ENCODE measurements at places on chromosomes 2 and 18. TPM values are rescaled to one million over a fixed set of nuclear protein-coding genes. Genes with fewer than 3 reads are reported as not detected.
A peak's percentile ranks its signal among the peaks of the same experiment; 100 is the strongest.

IL1R1 gene
- 17.5 TPM for total RNA-seq

OSBPL6 gene
- 3.9 TPM for total RNA-seq

ANKRD53 gene
- total RNA-seq = 0.45 TPM

C2orf72 gene
- total RNA-seq = 6.4 TPM

GNAL gene
- 0.72 TPM for total RNA-seq

MFSD2B gene
- total RNA-seq = not detected

ASB18 gene
- total RNA-seq = not detected

TBR1 gene
- total RNA-seq = not detected

DNA sequence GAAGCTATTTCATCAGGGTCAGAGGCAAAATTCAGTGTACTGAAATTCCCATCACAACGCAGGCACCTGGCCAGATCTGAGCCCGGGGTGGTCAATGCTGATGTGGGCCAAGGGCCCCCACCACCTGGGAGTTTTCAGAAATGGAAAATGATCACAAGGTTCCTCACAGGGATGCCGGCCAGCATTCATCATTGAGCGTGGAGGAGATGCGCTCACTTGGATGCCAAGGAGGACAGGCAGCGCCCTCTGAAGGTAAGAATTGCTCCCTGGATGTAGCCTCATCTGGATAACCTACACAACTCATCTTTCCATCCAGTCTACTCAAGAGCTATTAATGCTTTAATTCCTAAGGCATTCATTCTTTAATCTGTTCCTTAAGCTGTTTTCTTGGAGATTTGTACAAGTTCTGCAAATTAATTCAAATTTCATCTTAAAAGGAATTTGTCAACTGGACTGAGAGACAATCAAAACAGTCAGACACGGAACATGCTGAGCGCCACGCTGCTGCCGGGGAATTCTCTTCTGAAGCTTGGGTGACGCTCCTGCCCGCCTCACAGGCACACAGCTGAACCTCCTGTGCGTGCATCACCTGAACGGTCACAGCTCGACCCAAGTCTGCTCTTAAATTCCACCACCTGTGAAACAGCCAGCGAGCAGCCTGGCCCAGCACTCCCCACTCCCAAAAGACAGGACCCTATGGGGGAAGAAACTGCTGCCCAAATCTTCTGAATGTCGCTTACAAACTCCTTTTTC is 206.7 kb downstream of the HDAC4 start:
- no peaks in the 10 kb centered on the region for H3K4me1 ChIP-seq
- no peak overlapping the region for H3K4me3 ChIP-seq
- peaks cover 47% of the 10 kb centered on the region for H3K36me3 ChIP-seq
- no peak overlapping the region for H3K27ac ChIP-seq

- DNase-seq = no peak
- H3K4me1 ChIP-seq = no peaks in the 10 kb centered on the region
- H3K36me3 ChIP-seq = no peaks in the 10 kb centered on the region
- H3K27me3 ChIP-seq = no peaks in the 10 kb centered on the region
Observed at GRCh38 chr2:191656391-191656790, 21.5 kb upstream of the NABP1 start.

DNA sequence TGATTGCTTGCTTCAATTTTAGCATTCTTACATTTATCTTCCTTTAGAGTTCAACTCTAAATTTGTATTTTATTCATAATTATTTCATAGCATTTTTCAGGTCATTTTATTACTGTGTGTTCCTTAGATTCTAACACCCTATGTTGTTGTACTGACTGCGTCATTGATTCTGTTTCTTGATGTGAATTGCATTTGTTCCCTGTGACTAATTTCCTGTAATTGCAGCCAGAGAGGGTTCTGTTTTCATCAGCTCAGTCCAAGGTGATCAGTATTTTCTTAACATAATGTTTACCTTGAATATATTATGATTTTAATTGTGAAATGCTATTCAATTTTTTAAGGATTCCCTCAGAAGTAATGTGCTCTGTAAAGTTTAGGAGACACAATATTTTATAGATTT is 970.2 kb upstream of the PIK3C3 start:
- no peak for DNase-seq
- H3K36me3 ChIP-seq = no peaks in the 10 kb centered on the region
- no peak overlapping the region for H3K27ac ChIP-seq
- H3K4me1 ChIP-seq = no peaks in the 10 kb centered on the region

DNA sequence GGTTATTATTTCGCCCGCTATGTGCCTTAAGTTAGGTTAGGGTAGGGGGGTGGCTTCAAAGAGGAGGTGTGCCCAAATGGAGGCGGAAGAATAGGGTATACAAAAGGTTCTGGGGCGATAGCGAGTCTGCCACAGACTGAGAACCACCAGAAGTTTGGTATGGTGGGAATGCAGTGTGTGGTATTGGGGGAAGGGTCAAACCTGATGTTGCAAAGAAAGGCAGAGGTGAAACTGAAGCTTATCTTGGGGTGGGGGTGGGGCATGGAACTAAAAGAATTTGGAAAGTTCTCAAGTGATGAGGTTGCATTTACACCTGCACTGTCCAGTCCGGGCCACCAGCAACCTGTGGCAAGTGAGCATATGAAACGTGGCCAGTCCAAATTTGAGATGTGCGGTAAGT is 11.8 kb upstream of the CCBE1 start:
- H3K27me3 ChIP-seq = no peaks in the 10 kb centered on the region
- DNase-seq = no peak
- H3K4me3 ChIP-seq = no peak overlapping the region

- no peaks in the 10 kb centered on the region for H3K36me3 ChIP-seq
- no peak overlapping the region for H3K27ac ChIP-seq
- peak; percentile 47 for DNase-seq
Observed at GRCh38 chr2:48567671-48568070, 37.7 kb downstream of the STON1 start.

All from stomach (tissue), 19 donors.